ENCODE measurements at places on chromosomes 5 and 9.
A peak's percentile ranks its signal among the peaks of the same experiment; 100 is the strongest.

GRCh38 chr5:120794121-120794520 is 330.0 kb downstream of the PRR16 start:
- no peak for DNase-seq

GRCh38 chr5:32814620-32815019 is 103.5 kb downstream of the NPR3 start:
- no peak for DNase-seq

- DNase-seq, result peak; percentile 48
These were observed 14.3 kb upstream of the JADE2 start for GRCh38 chr5:134510970-134511795.

- no peak for DNase-seq
These were observed 7.0 kb upstream of the SIL1 start for GRCh38 chr5:139205124-139205523.

DNA sequence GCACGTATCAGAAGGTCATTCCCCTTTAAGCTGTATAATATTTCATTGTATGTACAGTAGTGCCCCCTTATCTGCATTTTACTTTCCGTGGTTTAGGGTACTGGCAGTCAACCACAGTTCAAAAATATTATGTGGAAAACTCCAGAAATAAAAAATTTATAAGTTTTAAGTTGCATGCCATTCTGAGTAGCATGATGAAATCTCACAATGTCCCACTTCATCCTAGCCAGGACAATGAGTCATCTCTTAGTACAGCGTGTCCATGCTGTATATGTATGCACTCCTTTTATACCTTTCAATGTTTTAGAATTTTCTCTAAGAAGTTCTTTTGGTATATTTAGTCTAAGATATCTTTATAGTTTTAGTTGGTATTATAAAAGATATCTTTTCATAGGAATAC is 115.0 kb upstream of the HAND1 start:
- DNase-seq, result no peak

- no peak for DNase-seq
These were observed 408.9 kb upstream of the SMARCA2 start for GRCh38 chr9:1606253-1606652.

GRCh38 chr9:101317735-101318134 is 67.1 kb downstream of the BAAT start:
- DNase-seq, result no peak

GRCh38 chr9:38437193-38437823 is 13.1 kb upstream of the IGFBPL1 start:
- no peak for DNase-seq

Data from activated T-cell treated with anti-CD3 and anti-CD28 coated beads, Interleukin-2, amount 50 U/mL, for 4 hours (primary cell).